Activated CD4-positive, alpha-beta T cell treated with anti-CD3 and anti-CD28 coated beads for 36 hours (primary cell): ENCODE measurements at places on chromosomes 6 and 20. TPM values are rescaled to one million over a fixed set of nuclear protein-coding genes. Genes with fewer than 3 reads are reported as not detected.

Gene NOX3
- total RNA-seq: not detected

DNA sequence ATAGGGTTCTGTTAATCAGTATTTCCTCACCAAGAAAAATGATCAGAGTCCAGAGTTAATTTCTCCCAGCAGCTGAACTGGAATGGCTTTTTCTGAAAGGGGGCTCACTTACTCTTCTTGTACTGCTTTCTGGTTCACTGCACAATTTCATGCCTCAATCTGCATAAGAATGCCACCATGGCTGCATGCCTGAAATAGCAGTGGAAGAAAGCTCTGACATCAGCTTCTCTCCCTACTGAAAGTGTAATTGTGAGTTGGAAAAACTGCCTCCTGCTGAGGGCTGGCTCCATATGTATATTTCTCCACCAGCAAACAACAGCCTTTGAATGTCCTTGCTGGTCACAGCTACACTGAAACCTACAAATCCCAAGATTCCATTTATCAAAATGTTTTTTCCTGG is 1027.2 kb upstream of the GJE1 start:
- no peak for DNase-seq

- DNase-seq: no peak
Observed at GRCh38 chr20:51396365-51396909, 146.1 kb downstream of the NFATC2 start.

DNA sequence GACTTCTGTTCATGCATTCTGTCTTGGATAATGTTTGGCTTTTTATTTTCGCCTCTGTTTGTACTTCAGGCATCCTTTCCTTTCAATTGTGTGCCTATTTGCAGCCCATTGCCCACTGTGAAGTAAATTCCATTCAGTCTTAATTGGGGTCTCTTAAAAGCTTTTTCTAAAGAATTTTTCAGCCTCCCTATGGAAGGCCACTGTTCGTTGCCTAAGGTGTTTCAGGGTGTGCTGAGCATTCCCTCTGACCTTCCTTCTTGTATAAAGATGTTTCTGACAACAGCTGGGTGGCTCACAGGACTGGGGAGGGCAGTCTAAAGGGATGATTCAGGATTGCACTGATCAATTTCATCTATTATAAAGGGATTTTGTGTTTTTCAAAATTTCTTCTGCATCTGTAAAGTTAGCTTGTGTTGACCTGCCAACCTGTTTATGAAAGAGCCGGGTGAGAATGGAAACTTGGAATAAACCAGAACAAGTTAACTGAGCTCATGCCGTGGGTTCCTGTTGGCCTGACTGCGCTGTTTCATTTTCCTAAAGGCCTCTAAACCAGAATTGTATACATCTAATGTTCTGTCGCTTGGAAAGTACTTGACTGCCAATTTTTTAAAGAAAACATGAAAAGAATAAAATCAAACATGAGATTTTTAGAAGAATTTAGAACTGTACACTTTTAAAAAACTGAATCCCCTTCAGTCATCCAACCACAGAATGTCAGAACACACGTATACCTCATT is 14.3 kb downstream of the PHACTR2 start:
- DNase-seq: no peak
